Lung (tissue), 17 donors: ENCODE measurements at places on chromosomes 2 and 18. TPM values are rescaled to one million over a fixed set of nuclear protein-coding genes. Genes with fewer than 3 reads are reported as not detected.

The EVA1A gene
- total RNA-seq, result 51.3 TPM

The CRYGC gene
- not detected for total RNA-seq

The REEP1 gene
- total RNA-seq, result 19.7 TPM

The SCTR gene
- 22.3 TPM for total RNA-seq

The IL37 gene
- not detected for total RNA-seq

The DYNC1I2 gene
- total RNA-seq, result 72.7 TPM

The SLC5A7 gene
- total RNA-seq, result 2.1 TPM
